ENCODE measurements at places on chromosomes 7 and 10.

DNA sequence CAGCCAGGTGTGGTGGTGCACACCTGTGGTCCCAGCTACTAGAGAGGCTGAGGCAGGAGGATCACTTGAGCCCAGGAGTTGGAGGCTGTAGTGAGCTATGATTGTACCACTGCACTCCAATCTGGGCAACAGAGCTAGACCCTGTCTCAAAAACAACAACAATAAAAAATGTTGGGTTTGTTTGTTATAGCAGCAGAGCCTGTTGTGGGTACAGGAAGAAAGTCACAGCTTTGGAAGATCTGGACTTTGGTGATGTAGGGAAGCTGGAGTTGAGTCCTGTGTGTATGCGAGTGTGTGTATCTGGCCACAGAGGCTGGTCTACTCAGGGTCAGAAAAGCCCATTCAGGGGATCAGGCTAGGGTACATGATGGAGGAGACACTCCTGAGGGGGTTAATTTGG lies 3.9 kb downstream of the GRID2IP start:
- no peak for DNase-seq

- DNase-seq, result no peak
Observed at GRCh38 chr7:28815369-28815927, 142.7 kb downstream of the TRIL start.

DNA sequence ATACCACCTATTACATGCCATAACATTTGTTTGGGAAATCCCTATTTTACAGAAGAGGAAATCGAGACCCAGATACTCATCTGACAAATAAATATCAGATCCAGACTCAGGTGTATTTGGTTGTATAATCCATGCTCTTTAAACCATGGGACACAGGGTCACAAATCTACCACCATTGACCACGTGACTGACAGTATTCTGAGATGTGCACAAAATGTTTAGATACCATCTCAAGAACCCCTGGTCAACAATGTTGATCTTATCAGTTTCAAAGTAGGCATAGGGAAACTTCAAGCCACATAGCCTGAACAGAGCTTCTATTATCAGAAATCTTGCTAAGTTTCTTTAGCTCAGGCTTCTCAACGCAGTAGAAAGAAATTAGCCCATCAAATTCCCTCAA lies 93.6 kb downstream of the ICA1 start:
- DNase-seq, result no peak

DNA sequence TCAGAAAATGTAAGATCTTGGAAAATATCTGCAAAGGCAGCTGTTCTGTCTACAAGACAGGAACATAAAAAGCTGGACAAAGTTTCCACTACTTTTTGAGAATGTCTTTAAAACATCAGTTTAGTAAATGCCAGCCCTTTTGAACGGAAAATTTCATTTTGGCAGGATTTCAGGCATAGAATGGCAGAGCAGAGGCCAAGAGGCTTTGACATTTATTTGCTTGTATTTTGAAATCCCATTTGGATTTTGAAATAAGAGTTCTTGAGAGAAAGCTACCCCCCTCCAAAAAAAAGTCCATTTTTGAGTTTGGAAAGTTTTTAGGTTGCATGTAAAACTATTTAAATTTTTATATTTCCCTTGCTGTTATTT lies 3.1 kb upstream of the ETV1 start:
- DNase-seq, result no peak

DNA sequence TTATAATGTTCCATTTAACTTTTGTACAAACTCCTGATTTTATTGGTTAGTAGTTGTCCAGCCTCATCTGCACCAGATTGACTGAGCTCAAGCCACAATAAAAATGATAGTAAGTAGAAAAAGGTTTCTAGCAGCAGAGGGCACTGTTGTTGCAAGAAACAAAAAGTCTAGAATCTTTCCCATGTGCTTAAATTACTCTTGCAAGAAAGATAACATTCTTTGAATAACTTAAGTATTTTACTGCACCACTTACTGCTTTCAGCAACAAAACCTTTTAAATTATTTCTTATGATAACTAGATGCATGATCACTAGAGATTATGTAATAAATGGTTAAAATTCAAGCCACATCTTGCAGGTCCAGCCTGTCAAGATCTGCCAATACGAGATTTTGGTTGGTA lies 27.0 kb downstream of the LMOD2 start:
- no peak for DNase-seq

GRCh38 chr7:128075242-128076095 lies 44.2 kb upstream of the LRRC4 start:
- no peak for DNase-seq

GRCh38 chr7:17989546-17989945 lies 38.1 kb downstream of the PRPS1L1 start:
- DNase-seq, result no peak

- no peak for DNase-seq
Observed at GRCh38 chr10:35555962-35556930, 48.9 kb upstream of the GJD4 start.

GRCh38 chr7:95863-96260 lies 96.5 kb upstream of the FAM20C start:
- no peak for DNase-seq

- no peak for DNase-seq
Observed at GRCh38 chr7:133699386-133699785, 427.8 kb upstream of the LRGUK start.
